ENCODE measurements at places on chromosomes 3 and 15.

- no peak for DNase-seq
Measured at GRCh38 chr3:194296454-194297263, 54.5 kb downstream of the CPN2 start.

GRCh38 chr15:66252685-66253417, 699 bp downstream of the MEGF11 start:
- no peak for DNase-seq

DNA sequence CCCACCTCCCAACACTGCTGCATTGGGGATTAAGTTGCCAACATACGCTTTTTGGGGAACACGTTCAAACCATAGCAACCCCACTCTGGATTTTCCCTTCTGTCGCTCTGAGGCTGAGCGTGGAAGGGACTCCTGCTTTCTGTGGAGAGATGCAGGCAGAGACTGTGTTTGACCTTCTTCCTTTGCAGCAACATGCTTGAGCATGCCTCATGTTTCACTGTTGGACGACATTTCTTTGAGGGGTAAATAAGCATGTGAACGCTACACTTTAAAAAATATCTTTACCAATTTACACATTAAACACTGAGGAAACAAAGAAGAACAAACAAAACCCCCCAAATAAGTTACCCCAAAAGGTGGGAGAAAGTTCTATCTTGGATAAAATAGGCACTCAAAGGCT, 14.2 kb upstream of the MAPK6 start:
- no peak for DNase-seq

DNA sequence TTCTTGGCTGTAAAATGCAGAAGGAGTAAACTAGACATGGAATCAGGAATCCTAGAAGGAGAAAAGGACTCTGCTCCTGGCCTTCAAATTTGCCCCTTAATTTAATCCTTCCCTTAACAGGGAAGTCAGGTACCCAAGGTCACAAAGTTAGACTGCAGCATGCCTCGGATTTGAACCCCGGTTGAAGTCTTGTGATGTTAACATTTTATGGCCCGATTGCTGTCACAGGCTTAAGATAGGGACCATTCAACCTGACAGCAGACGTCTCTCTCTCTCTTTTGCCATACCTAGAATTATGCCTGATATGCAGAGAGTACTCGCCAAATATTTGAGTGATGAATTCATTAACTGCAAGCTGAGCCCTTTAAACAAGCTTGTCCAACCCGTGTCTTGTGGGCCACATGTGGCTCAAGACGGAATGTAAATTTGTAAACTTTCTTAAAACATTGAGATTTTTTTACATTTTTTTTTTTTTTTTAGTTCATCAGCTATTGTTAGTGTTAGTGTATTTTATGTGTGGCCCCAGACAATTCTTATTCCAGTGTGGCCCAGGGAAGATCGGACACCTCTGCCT, 217.2 kb downstream of the THSD4 start:
- DNase-seq: no peak

- DNase-seq: peak; percentile 70
Measured at GRCh38 chr15:76011627-76012551, at the start of gene NRG4. NRG4 (minus strand) TSS chr15:76012424; CDS start chr15:76011230, 1,194 bp downstream.
